ENCODE measurements at places on chromosomes 2 and 18.

DNA sequence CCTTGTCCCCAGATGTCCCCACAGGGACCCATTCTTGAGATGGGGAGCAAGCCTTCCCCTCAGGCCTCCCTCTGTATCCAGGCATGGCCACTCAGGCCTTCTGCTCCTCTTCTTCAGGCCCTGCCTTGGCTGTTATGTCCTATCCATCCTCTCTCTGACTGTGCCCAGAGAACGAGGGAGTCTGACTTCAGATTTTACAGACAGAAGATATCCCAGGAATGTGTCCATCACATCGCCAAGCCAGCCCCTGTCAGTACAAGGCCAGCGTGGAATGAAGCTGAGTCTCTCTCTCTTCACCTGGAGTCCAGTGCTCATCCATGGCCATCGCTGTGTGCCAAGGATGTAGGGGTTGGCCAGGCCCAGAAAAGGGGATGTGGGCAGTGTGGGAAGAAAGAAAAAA, 57.6 kb downstream of the SDC1 start:
- DNase-seq = no peak

- no peak for DNase-seq
Observed at GRCh38 chr2:48332286-48332685, 197.7 kb upstream of the STON1 start.

- no peak for DNase-seq
Observed at GRCh38 chr18:55320424-55321264, 267.3 kb downstream of the TCF4 start.

- DNase-seq = no peak
Observed at GRCh38 chr2:11387100-11387390, 42.6 kb upstream of the ROCK2 start.

GRCh38 chr2:33084433-33084832, 137.7 kb downstream of the LTBP1 start:
- no peak for DNase-seq

DNA sequence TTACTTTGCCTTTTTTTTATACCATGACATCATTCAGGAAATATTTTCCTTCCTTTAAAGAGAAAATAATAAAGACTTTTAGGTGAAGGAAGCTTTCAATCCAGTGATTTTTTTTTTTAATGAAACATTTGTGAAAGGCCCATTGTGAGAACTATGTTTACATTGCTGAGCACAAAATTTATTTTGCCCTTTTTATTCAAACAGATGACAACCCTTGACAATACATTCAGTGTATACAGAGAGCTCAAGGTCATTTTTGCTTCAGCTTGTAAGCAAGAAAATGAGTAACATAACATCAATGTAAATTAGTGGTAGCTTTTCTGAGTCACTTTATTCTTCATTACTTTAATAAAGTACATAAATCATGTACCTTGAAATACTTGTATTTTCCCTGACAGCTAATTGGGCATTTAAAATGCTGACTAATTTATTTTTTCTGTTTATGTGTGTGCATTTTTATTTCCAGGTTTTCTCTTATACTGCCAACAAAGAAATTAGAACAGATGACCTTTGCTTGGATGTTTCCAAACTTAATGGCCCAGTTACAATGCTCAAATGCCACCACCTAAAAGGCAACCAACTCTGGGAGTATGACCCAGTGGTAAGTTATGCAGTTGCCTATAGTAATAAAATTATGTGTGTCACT, 121.6 kb downstream of the GALNT1 start:
- DNase-seq = no peak

DNA sequence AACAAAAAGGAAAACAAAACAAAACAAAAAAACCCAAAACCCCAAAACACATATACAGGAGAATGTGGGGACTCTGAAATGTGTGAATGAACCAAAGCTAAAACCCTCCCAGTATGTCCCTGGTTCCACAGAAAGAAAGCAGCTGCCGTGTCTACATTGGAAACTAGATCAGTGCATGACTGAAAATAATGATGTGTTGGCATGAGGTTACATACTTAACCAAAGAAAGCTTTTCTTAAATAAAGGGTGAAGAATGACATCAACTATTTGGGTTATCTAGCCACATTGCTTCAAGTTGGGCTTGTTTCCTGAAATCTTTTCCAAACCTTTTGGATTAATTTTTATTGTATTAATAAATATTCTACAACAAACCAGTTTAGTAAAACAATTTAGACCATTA, 91.9 kb upstream of the FN1 start:
- no peak for DNase-seq

DNA sequence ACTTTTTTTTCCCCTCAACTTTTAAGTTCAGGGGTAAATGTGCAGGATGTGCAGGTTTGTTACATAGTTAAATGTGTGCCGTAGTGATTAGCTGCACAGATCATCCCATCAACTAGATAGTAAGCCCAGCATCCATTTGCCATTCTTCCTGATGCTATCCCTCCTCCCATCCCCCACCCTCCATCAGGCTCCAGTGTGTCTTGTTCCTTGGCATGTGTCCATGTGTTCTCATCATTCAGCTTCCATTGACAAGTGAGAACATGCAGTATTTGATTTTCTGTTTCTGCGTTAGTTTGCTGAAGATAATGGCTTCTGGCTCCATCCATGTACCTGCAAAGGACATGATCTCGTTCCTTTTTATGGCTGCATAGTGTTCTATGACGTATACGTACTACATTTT, 47.2 kb upstream of the STON1 start:
- DNase-seq = no peak

DNA sequence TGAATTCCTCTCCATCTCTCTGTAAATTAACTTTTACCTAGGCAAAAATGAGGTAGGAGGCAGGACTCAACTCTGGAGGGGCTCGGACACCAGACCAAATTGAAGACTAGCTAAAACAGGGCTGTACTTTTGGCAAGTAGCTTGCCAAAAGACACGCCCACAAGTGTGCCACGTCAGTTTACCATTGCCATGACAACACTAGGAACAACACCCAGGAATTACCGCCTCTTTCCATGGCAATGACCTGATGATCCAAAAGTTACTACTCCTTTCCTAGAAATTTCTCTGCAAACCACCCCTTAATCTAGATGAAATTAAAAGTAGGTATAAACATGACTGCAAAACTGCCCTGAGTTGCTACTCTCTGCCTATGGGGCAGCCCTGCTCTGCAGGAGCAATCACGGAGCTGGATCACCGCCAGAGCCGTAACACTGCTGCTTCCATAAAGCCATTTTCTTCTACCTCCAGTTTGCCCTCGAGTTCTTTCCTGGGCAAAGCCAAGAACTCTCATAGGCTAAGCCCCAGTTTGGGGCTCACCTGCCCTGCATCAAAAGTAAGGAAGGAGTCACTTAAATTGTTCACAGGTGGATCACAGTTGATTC, 66.0 kb upstream of the FAM136A start:
- DNase-seq = no peak

DNA sequence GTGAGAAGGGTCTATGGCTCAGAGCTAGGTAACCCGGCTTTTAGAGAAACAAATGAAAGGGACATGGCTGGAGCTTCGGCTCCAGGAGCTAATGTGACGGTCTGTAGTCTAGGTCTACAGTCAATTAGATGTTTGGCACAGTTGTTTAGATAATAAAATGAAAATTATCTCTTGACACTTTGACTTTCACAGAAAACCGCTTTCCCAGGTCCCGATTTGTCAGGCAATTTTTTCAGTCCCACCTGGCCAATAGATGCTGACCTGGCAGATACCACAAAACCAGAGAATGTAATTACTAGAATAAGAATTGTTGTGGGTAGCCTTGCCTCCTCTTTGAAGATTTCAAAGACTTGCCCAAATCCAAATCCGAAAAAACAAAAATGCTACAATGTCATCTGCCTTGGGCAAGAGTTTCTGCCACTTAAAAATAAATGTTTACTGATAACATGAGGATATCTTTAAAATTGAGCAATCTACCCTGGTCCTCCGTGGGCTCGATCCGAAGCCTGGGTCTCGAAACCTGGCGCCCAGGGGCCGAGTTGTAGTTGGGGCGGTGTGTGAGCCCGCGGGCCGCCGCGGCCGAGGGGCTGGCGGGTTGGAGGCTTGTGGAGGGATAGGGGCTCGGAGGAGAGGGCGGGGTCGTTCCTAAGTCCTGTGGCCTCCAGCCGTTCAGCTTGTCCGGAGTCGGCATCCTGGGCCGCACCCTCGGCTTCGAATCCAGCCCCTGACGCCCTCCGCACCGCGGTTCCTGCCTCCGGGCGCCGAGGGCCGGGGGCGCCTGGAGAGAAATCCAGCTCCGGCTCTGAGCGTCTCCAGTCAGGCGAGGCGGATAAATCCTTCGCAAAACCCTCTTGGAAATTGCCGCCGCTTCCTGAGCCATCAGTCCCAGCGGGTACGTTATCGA, 2.3 kb downstream of the EMX1 start:
- DNase-seq = no peak

DNA sequence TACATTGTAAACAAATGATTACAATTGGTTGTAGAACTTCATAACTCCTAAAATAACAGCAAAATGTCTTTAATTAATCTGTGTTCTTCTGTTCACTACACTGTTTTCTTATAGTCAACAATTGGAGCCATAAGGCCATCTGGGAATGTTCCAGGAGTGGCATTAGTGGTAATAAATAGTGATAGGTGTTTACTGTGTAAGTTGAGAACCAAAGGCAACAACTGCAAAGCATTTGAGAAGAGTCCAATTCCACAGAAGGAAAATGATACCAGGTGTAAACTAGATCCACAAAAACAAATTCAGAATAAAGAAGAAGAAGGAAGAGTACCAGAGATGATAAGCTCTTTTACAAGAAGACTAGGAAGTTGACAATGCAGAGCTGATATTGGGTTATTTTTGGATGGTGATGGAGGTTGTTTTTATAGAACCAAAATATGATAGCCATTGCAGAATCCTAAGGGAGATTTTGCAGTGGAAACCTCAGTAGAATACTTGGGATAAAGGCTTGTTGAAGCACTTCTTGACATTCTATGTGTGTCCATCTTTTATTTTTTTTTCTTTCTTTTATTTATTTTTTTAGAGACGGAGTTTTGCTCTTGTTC, 52.9 kb downstream of the ANTXR1 start:
- DNase-seq = no peak

DNA sequence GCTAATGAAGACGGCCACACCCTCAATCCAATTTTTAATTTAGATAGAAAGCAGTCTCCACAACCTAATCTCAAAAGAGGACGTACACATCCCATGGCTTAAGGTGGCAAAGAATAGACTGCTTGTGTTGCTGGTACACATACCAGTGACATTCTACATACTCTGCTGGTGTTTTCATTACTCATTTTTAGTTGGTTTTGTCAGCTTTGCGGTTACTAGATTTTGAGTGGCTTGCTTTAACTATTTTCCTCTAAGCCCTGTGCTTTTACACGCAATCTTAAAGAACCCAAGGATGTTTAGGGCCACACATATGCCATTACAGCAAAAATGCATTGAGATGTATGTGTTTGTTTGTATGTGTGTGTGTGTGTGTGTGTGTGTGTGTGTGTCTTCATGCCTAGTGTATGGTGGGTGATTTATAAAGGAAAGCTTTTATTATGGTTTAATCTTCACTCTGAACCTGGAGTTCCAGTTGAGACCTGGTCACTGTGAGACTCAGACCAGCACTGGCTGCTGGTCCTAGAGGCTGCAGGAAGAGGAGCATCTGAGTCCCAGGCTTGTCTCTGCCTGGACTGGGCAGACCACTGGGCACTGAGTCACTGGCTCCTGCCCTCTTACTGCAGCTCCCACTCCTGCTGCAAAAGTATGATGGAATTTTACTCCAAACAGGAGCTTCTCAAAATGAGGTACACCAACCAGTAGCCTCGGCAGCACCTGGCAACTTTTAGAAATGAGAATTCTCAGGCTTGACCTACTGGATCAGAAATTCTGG, 415.9 kb downstream of the NBAS start:
- no peak for DNase-seq

DNA sequence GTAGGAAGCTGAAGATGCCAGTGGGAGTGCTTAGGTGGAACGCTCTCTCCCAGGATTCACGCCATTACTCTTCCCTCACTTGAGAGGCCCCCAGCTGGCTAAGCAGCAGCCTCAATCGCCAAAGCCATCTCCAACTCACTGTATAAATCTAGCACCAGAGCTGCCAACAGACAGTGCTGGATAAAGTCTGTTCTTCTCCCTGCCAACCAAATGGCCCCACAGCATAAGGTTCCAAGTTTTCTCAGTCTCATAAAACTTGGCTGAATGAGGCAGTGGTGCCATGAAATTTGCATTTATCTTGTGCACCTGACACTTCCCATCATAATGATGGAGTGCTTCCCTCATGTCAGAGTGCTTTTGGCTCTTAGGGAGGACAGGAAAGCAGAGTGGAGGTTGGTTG, 428.2 kb upstream of the ETAA1 start:
- DNase-seq = no peak

DNA sequence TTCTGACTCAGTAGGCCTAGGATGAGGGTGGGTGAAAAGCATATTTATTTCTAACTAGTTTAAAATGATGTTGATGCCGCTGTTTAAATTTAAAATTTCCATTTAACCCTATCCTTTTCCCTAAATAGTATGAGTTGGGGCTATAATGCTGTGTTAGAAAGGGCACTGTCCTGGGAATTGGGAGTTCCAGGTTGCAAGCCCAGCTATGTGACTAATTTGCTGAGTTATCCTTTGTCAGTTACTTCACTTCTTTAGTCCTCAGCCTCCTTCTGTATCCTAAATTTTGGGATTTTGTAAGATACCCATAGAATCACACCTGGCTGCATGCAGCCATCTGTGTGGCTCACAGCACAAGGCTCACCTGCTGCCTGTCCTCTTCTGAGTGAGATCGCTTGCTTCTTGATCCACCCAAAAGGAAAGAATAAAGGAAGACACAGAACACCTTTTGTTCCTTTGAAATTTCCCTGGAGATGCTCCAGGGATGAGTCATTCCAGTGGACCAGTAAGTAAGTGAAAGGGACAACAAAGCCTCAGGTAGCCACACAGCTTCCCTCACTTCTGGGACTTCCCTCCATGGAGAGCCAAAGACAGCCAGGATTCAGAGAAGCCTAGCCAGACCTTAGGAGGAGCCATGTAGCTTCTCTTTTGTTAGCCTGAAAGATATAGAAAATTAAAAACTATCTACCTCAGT, 97.2 kb downstream of the DTNA start:
- no peak for DNase-seq

- no peak for DNase-seq
Observed at GRCh38 chr18:64566456-64566855, 417.6 kb upstream of the LINC00305 start.

DNA sequence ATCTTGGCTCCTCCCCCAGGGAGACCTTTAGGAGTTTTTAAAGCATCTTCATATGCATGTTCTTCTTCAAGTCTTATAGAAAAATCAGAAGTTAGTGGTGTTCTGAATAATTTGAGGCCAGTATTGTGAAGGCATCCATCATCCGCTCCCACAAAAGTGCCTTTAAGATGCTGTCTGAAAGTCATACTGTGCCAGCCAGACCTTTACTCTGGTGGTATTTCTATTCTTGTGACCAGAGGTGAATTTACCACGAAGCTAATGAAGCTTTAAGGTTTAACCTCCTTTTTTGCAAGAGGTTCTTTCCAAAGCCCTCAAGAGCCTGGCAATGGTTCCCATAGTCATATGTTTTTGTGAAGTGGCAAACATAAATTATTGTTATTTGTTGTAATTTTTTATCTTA, 54.3 kb downstream of the SLC40A1 start:
- DNase-seq = no peak

- DNase-seq = no peak
Observed at GRCh38 chr2:184031402-184032147, 566.8 kb upstream of the ZNF804A start.

Data from stimulated activated naive CD8-positive, alpha-beta T cell treated with anti-CD3 and anti-CD28 coated beads, Interleukin-15, Interleukin-2, amounts not matched to agents 100 U/mL and 50 U/mL, for 24 hours (primary cell).